ENCODE measurements at places on chromosomes 11 and 22. TPM values are rescaled to one million over a fixed set of nuclear protein-coding genes. Genes with fewer than 3 reads are reported as not detected.

Gene TEX12
- polyA plus RNA-seq: not detected

DNA sequence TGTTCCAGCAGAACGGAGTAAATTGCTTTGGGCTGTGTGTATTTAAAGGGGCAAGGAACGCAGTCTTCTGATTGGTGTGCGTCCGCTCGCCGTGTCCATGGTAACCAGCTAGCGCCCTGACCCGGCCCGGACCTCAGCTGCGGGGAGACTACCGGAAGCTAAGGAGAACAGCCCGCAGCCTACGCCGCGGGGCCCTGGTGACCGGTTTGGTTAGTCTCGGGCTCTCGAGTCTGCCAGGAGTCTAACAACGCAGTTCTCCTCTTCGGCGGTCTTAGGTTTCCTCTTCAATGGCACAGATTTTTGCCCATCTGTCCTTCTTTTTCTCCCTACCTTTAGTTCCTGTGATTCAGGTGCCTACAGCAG lies 3.5 kb upstream of the OR56A3 start:
- no peaks in the 10 kb centered on the region for H3K4me1 ChIP-seq
- no peaks in the 10 kb centered on the region for H3K36me3 ChIP-seq
- no peak overlapping the region for H3K4me3 ChIP-seq
- no peaks in the 10 kb centered on the region for H3K27me3 ChIP-seq
- DNase-seq: no peak
- no peak overlapping the region for H3K27ac ChIP-seq

- no peaks in the 10 kb centered on the region for H3K27me3 ChIP-seq
- no peak for DNase-seq
Observed at GRCh38 chr11:62446091-62446490, 27.3 kb downstream of the SCGB1A1 start.

- DNase-seq: no peak
- H3K36me3 ChIP-seq: no peaks in the 10 kb centered on the region
- no peak overlapping the region for H3K4me3 ChIP-seq
- no peak overlapping the region for H3K27ac ChIP-seq
- H3K4me1 ChIP-seq: no peaks in the 10 kb centered on the region
- H3K27me3 ChIP-seq: no peaks in the 10 kb centered on the region
Observed at GRCh38 chr11:56889986-56890385, 98.7 kb upstream of the OR5AK2 start.

DNA sequence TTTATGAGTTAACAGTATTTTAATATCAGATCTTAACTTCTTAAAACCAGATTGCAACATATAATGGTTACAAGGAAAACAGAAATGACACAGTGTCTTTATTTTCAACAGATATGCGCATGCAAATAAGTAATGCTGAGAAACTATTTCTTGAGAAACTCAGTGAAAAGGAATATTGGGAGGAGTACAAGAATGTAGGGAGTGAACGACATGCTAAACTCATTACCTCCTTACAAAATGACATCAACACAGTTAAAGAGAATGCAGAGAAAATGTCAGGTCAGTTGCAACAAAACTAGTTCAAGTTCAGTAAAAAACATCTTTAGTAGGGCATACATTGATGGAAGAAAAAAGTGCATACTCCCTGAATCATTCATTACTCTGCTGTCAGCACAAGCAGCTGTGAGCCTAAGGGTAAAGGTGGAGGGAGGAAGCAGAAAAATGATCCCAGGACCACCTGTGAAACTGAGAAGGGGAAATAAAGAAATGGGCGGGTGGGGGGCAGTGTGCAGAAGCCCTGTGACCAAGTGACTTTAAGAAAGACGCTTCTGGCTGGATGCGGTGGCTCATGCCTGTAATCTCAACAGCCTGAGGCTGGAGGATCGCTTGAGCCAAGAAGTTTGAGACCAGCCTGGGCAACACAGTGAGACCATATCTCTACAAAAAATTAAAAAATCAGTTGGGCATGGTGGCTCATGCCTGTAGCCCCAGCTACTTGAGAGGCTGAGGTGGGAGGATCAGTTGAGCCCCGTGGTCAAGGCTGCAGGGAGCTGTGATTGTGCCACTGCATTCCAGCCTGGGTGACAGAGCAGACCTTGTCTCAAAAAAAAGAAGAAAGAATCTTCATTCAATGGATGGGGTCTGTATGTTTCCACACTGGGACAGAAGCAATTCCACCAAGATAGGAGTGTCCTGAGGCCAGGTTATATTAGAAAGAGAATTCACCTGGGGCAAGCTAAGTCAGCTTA lies 31.2 kb downstream of the CCDC83 start:
- H3K4me1 ChIP-seq: no peaks in the 10 kb centered on the region
- no peaks in the 10 kb centered on the region for H3K27me3 ChIP-seq
- H3K27ac ChIP-seq: no peak overlapping the region
- H3K36me3 ChIP-seq: no peaks in the 10 kb centered on the region
- no peak overlapping the region for H3K4me3 ChIP-seq

DNA sequence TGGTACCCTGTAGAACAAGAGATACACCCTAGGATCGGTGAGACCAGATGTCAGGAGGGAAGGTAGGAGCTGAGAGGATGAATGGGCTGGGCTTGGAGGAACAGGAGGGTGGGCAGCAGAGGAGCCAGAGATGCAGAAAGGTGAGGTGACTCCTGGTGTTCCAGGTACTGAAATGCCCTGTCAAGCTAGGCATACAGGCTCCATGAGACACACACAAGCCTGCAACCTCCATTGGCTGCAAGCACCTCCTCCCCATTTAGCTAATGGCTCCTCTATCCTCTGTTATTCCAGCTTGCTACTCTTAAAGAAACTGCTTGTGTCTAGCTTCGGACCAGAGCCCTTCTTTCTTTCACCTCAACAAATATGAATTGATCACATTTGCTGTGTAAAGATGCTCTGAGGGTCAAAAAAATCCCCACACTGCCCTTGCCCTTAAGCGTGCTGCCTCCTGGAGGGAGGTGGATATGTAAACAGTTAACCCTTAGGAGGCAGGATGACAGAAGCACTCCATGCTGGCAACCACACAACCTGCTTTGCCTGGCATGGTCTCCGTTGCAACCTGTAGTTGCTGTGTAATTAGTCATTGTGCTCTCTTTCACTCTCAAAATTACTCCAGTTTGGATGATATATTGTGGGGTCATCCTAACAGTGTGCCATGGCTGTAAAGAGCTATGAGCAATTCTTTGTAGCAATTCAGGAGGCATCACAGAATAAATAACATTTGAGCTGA lies 156.0 kb downstream of the PKNOX2 start:
- H3K36me3 ChIP-seq: no peaks in the 10 kb centered on the region
- H3K27me3 ChIP-seq: no peaks in the 10 kb centered on the region
- no peak overlapping the region for H3K4me3 ChIP-seq
- H3K4me1 ChIP-seq: no peaks in the 10 kb centered on the region
- no peak for DNase-seq
- no peak overlapping the region for H3K27ac ChIP-seq

- H3K4me3 ChIP-seq: no peak overlapping the region
- peaks cover 17% of the 10 kb centered on the region for H3K36me3 ChIP-seq
- no peak for DNase-seq
- H3K4me1 ChIP-seq: no peaks in the 10 kb centered on the region
Observed at GRCh38 chr11:112241486-112241885, 15.3 kb downstream of the PTS start.

DNA sequence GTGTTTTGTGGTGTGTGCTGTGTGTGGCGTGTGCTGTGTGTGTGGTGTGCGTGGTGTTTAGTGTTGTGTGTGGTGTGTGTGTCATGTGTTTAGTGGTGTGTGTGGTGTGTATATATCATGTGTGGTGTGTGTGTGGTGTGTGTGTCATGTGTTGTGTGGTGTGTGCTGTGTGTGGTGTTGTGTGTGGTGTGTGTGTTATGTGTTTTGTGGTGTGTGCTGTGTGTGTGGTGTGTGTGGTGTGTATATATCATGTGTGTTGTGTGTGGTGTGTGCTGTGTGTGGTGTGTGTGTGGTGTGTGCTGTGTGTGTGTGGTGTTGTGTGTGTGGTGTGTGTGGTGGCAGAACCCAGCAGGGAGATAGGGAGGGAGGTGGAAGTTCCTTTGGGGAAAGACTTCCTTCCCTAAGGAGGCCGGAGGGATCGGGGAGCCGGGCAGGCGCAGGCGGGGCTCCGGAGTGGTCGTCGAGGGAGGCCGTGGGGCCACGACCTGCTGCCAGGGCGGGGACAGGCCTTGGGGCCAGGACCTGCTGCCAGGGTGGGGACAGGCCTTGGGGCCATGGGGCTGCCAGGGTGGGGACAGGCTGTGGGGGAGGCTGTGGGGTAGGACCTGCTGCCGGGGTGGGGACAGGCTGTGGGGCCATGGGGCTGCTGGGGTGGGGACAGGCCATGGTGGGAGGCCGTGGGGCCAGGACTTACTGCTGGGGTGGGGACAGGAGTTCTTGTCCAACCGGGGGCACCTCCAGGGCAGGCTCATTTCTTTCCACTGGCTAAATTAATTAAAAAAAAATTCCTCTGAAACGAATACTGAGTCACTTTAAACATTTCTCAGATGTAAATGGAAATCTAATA lies 15.2 kb downstream of the PIM3 start:
- peaks cover 19% of the 10 kb centered on the region for H3K4me1 ChIP-seq
- no peak for DNase-seq
- no peaks in the 10 kb centered on the region for H3K36me3 ChIP-seq

- H3K36me3 ChIP-seq: no peaks in the 10 kb centered on the region
- no peak overlapping the region for H3K27ac ChIP-seq
- H3K4me1 ChIP-seq: peaks cover 9% of the 10 kb centered on the region
- DNase-seq: no peak
- H3K27me3 ChIP-seq: no peaks in the 10 kb centered on the region
Observed at GRCh38 chr11:62439785-62440602, 21.2 kb downstream of the SCGB1A1 start.
